NCI-H446 treated with DMSO at 0.1 percent for 48 hours (cell line): ENCODE measurements at places on chromosomes 1 and 21.

DNA sequence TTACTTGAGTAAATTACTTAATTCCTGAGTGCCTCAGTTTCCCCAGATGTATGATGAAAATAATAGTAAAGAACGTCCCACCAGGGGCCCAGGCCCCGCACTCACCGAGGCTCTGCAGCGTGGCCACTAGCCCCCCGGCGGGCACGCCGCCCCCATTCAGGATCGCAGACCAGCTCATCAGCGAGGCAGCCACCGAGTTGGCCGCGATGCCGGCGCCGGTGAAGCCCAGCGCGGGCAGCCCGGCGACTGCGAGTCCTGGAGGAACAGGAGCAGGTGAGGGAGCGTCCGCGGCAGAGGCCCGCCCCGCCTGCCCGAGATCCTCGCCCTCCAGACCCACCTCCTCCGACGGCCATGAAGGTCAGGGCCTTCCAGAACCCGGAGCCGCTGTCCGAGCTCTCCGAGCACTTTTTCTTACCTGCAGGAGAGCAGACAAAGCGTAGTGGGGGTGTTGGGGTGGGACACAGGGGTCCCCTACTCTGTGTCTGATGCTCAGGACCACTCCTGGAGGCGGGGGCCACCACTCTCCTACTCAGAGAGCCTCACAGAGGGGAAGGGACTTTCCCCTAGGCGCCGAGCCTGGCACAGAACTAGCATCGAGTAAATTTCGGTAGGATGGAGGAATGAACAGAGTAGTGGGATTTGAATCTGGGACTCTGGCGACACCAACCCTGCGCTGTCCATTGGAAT is 3.7 kb downstream of the IFI6 start:
- no peak for DNase-seq

DNA sequence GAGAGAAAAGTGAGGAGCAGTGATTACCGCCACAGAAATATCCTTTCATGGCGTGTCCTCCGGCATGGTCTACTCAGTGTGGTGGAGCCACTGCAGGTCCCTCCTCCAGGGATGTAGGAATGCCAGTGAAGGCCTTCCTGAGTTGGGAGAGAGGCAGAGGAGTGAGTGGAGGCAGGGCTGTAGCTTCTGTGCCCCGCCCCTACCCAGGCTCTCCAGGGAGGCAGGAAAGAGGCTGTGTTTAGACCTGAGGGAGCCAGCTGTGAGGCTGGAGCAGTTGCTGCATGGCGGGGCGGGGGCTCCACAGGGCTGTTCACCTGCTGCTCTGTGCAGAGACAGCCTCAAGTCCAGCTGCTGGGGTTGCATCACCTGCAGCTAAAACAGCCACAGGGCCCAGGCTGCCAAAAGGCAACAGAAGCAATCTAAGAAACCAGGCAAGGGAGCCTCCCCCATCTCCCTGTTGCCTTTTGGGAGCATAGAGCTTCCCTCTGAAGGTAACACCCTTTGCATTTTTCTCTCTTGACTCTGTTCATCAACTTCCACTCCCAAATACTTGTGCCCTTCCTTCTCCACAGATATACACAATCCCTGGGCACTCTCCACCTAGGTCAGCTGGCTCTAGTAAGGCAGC is 801 bp upstream of the ANXA9 start:
- no peak for DNase-seq

DNA sequence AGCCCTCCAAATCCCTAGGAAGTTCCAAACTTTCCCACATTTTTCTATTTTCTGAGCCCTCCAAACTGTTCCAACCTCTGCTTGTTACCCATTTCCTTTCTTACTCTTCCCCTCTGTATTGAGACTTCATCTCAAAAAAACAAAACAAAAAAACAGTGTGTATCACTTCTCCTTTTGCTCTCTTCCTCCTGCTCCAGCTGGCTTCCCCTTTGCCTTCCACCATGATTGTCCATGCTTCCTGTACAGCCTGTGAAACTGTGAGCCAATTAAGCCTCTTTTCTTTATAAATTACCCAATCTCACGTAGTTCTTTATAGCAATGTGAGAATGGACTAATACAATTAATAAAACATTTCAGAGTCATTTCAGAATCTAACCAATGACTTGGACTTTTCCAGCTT is 69.6 kb upstream of the KRTAP19-8 start:
- DNase-seq = no peak

DNA sequence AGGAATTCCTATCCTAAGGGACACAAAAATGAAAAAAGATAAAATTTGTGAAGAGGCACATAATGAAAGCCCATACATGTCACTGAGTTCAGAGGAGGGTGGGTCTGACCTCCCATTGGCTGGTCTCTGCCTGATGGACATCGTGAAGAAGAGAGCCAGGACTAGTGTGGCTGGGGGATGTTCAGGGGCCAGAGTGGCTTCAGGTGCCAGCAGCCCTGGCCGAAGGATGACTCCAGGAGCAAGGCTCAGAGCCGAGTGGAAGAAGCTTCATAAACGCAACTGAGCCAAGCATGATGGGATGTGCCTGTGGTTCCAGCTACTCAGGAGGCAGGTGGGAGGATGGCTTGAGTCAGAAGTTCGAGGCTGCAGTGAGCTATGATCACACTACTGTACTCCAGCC is 56.9 kb upstream of the ATP5PO start:
- no peak for DNase-seq

DNA sequence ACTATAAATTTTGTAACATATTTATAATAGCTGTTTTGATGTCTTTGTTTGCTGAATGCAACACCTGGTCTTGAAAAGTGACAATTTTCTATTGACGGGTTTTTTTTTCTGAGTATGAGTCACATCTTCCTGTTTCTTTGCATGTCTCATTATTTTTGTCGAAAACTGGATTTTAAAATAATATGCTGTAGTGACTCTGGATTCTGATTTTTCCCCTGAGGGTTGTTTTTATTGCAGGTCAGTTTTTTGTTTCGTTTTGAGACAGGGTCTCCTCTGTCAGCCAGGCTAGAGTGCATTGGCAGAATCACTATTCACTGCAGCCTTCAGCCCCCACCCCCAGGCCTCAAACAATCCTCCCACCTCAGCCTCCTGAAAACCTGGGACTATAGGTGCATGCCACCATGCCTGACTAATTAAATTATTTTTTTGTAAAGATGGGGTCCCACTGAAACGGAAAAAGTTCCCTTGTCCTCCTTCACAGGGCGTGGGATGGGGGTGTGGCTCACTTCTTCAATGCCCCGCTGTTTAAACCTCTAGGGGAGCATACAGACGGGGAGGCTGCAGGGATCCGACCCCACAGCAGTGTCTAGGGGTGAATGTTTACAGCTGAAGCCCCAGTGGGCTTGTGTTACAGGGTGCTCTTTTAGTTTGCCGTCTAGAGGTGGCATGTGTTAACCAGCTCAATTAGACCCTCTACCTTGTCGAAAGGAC is 11.3 kb upstream of the PPIE start:
- no peak for DNase-seq

- peak; percentile 15 for DNase-seq
Observed at GRCh38 chr1:185719021-185719420, 15.2 kb upstream of the HMCN1 start.

DNA sequence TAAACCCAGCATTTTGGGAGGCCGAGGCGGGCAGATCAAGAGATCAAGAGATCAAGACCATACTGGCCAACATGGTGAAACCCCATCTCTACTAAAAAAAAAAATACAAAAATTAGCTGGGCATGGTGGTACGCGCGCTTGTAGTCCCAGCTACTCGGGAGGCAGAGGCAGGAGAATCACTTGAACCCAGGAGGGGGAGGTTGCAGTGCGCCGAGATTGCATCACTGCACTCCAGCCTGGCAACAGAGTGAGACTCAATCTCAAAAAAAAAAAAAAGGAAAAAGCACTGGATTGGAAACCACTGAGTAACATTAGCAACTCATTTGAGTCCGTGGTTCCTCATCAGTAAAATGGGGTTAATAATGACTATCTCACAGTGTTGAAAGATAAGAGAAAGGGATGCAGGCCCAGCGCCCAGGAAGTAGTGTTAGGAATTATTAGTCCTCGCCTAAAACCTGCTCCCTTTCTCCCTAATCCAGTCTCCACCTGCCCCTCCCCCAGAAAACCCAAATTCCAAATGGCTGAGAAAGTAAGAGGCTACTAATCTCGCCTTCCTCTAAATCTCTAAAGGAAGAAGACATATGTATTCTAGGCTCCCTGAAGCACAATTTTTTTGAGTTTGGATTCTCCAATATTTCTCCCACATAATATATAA is 49.5 kb downstream of the RHBG start:
- no peak for DNase-seq

DNA sequence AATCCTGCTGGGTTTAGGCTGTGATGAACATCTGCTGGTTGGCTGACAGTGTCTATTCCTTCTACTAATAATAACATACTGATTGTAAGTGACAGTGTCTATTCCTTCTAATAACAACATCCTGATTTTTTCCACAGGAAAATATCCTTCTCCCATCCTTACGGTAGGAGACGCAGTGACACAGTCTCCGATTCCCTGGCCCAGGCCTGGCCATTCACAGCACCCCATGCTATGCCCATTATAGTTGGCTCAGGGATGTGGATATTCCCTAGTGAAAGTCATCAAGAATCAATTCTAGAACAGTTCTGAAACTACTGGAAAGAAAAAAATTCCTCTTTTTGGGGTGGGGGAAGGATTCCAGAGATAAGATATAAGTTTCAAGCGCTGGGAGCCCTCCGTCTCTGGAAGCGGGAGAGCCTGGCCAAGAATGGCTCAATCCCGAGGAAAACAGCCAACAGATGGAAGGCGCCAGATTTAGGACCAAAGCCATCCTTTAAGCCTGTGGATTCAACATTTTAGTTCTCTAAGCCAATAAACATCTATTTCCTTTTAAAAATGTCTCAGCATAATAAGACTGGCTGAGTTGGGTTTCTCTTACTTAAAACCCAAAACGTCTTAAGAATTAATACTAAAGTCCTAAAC is 88.6 kb downstream of the GPATCH2 start:
- no peak for DNase-seq

- no peak for DNase-seq
Observed at GRCh38 chr1:62299426-62300200, 19.6 kb downstream of the KANK4 start.

- DNase-seq = no peak
Observed at GRCh38 chr21:37921091-37921490, 4.8 kb upstream of the KCNJ6 start.

DNA sequence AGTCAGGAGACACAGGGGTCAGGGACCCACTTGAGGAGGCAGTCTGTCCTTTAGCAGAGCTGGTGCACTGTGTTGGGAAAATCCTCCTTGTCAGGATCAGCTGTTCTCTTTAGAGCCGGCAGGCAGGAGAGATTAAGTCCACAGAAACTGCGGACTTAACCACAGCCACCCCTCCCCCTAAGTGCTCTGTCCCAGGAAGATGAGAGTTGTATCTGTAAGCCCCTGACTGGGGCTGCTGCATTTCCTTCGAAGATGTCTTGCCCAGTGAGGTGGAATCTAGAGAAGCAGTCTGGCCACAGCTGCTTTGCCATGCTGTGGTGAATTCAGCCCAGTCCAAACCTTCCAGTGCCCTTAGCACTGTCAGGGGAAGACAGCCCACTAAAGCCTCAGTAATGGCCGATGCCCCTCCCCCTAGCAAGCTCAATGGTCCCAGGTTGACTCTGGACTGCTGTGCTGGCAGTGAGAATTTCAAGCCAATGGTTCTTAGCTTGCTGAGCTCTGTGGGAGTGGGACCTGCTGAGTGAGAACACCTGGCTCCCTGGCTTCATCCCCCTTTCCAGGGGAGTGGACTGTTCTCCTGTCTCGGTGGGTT is 172.8 kb downstream of the ST6GALNAC3 start:
- no peak for DNase-seq
